Stimulated activated CD4-positive, alpha-beta T cell treated with anti-CD3 and anti-CD28 coated beads, Interleukin-4, amount 100 ng/mL, for 24 hours (primary cell): ENCODE measurements at places on chromosomes 7 and 10.

DNA sequence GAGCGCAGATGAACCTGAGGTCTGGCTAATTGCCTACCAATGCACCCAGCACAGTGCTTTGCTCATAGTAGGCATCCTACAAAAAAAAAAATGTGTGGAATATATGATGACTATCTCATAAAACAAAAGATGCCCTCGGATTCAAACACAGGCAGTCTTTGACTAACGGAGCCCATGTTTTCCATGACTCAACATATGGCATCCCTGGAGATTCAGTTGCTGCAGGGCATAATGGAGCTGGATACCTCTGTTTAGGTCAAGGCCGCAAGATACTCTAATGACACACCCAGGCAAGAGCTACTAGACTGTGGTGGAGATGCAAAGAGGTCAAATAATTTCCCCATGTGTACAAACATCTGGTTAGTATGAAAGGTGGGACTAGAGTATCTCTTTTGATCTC, 16.3 kb downstream of the CUBN start:
- no peak for DNase-seq

DNA sequence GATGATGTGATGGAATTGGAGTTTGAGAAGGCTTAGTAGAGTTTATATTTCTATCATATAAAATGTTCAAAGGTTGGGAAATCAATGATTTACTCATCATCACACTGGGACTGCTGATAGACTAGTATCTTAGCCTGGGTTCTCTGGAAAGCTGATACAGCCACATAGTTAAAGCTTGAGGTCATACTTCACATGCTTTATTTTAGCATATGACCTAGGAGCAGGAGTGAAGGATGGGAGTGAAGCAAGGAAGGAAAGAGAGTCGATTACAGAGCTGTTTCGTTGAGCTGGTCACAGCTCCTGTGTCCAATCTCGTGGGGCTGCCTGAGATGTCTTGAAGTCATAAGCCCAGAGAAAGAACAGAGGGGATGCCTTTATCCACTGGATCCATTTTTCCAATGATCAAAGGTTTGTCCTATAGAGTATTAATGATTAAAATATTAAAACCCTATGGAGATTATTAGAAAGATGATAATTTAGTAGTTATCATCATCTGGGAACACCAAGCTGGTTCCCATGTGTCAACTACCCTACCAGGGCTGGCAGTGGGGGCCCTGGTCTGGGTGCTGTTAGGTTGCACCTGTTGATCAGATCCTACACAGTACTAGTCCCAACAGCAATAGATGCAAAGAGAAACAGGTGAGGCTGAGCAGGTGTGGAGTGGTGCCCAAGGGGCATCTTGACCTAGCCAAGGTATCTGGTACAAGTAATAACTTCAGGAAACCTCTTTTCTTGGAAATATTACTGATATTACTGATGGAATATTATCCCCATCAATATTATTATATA, 77.8 kb downstream of the BAMBI start:
- no peak for DNase-seq

DNA sequence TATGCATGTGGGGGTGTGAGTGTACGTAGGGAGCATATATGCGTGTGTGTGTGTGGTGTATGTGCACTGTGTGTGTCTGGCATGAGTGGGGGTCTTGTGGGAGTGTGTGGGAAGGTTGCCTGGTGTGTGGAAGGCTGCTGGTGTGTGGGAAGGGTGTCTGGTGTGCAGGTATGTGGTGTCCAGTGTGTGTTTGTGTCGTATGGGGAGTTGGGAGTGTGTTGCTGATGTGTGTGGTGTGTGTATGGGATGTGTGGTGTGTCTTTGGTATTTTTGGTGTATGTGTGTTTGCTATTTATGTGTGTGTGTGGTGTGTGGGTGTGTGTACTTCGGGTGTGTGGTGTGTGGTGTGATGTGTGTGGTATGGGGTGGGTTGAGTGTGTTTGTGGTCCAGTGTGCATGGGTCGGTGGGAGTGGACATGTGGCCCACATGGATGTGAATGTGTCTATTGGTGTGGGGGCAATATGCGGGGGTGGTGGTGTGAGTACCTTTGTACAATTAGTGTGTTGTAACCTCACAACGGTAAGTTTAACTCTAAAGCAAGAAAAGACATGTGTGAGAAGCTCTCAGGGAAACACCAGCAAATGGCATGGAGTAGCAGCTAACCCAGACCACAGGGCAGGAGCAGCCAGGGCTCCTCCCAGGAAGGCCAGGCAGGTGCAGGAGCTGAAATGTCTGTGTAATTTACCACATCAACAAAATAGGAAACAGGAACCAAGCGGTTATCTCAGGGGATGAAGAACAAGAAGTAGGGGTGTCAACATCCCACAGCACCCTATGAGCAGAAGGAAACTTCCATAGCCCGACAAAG, 11.9 kb downstream of the ANTXRL start:
- no peak for DNase-seq

DNA sequence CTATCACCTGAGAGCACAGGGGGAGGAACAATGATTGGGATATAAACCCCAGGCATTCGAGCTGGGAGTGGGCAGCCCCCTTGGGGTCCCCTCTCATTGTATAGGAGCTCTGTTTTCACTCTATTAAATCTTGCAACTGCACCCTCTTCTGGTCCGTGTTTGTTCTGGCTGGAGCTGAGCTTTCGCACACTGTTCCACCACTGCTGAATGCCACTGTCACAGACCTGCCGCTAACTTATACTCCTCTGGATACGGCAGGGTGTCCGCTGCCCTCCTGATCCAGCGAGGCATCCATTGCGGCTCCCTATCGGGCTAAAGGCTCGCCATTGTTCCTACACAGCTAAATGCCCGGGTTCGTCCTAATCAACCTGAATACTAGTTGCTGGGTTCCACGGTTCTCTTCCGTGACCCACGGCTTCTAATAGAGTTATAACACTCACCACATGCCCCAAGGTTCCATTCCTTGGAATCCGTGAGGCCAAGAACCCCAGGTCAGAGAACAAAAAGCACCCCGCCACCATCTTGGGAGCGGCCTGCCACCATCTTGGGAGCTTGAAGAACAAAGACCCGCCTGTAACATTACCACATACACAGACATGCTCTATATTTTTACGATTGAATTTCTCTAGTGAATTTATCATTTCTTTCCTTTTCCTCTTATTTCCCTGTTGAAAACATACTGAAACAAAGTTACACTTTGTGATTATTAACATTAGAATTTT, 9.0 kb downstream of the ZWINT start:
- no peak for DNase-seq

DNA sequence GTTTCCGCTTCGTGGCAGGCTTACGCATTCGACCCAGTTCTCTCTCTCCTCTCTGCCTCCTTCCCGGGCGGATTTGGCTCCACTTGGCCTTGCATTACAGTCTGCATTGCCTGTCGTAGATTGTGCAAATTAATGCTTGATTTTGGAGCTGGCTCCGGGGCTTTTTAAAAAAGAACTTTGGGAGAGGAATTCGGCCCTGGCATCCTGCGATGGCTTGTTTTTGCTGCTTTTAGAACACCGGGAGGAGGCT, 767 bp downstream of the EIF4EBP2 start:
- DNase-seq: no peak

DNA sequence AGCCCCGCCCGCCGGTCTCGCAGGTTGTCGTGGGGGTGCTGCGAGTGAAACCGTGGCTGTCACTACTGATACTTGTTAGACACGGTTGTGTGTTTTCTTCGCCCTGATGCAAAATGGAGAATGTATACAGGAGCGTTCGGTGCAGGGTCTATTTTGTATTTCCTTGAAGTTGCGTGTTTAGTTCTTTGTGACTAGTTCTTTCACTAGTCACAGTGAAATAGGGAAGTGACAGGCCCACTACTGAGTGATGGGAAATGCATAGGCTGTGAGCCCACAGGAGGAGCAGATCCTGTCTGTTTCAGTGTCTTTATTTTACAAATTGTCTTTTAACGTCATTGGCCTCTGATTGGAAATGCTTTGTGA, 675 bp downstream of the ABRAXAS2 start:
- no peak for DNase-seq

DNA sequence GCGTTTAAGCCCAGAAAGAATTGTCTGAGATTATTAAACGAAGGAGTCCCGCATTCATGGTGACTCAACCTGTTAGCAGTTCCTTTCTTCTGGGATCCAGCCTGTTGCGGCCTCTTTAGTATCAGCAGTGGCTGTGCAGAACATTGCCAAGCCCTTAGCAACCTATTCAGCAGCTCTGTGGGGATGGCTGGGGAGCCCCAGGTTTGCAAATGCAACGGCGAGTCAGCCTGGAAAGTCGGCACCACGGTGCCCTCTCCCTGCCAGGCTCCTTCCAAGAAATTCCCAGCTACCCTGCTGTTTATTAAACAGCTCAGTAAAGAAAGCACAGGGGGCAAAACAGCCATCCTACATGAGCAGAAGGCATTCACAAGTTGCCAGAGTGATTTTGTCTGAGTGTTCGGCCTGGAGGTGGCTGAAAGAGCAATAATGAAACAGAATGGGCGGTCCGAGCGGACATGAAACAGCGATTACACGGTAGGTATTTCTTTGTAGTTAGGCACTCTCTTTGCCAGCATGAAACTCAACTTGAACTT, 198.3 kb downstream of the BAMBI start:
- DNase-seq: no peak

DNA sequence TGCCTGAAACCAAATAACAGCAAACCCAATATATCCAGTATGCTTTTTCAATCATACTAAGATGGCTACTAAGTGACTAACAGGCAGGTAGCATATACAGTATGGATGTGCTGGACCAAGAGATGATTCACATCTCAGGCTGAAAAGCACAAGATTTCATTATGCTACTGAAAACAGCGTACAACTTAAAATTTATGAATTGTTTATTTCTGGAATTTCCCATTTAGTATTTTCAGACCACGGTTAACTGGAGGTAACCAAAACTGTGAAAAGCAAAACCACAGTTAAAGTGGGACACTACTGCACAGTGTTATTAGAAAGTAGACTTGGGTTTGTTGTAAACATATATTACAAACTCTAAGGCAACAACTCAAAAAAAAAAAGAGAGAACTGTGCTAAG, 91.5 kb downstream of the KMT2C start:
- DNase-seq: no peak

DNA sequence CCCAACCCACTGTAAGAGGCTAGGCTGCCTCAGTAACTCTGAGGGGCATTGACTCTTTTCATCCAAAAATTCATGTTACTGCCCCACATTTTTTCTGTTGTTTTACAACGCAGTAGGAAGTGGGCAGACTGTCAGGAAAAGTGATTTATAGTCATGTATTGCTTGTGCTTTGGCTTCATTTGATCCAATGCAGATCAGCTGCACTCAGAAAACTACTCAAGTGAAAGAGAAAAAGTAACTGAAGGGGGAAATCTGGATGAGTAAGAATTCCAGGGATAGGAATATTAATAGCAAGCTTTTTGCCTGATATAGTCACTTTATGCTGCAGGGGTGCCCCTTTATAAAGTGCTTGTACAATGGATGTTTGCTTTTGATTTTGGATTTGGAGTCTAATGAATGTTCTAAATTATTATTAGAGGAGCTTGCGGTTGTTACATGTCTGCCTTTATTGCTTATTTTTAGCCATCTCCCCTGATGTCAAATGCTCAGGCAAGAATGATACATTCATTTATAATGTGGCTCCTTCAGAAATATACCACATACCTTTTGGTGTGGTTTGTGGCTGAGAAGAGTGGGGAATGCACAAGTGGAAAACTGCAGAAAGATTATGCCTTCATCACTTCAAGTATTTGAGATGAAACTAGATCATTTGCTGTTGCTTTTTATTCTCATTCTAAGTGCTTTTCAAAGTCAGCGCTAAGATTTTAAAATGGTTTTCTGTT, 86.1 kb downstream of the EGFR start:
- DNase-seq: no peak

DNA sequence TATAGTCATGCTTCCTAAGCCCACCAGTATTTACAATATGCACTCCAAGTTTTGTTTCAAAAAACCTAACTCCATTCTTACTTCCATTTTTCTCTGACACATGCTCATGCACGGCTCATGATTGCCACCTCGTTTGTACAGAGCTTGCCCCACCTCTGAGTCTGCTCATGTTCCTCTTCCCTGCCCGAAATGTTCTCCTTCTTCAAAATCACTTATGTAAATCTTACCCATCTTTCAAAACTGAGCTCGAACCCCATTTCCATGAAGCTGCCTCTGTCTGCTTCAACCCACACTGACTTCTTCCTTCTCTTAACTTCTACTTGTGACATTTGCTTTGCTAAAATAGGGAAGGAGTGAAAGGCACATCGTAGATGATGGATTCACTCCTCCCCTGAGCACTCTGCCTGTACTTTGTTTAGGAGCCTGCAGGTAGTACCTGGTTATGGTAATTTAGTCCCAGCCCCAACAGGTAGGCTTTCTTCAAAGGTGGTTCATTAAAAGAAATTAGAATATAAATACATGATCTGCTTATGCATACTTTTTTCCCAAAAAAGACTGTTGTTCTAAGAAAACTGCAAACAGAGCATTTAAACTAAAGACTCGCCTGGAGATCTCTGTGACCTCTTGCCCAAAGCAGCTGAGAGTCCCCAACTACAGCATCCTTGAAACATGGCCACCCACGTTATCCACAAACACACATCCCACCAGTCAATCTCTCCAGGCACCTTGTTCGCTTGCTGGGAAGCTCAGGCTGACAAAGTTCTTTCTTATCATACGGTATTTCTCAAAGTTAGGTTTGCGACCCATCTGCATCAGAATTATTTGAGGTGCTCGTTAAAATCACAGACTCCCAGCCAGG, 172.0 kb downstream of the DGKI start:
- DNase-seq: no peak

GRCh38 chr7:100171087-100171681, 2.8 kb upstream of the GAL3ST4 start:
- no peak for DNase-seq

DNA sequence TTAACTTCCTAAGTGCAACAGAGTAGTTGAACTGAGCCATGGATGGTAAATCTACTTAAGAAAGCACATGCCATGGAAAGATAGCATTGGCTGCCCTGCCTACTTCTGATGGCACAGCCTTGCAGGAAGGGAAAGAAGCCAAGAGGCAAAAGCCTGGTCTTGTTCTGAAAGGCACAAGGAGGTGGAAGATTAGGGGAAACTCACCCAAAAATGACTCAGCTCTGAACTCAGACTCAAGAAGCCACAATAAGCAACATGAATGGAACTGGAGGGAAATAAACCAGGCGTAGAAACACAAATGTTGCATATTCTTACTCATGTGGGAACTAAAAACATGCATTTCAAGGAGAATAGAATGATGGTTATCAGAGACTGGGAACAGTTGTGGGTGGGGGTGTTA, 20.8 kb upstream of the ALOX5 start:
- DNase-seq: no peak

GRCh38 chr7:115024276-115024675, 102.4 kb downstream of the MDFIC start:
- DNase-seq: no peak

DNA sequence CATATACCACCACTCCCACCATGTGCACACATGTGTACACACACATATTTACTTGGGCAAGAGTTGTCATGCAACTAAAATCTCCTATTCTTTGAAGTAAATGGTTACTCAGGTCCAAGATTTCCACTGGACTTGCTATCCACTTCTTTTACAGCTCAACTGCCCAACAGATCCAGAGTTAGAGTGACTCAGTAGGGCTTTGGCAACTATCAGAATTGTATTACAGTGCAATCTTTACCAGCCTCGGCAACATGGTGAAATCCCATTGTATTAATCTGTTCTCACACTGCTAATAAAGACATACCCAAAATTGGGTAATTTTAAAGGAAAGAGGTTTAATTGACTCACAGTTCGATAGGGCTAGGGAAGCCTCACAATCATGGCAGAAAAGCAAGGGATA, 51.9 kb upstream of the ABLIM1 start:
- DNase-seq: no peak
